NCI-H1092 (cell line): ENCODE measurements at places on chromosomes 16 and 17.
A peak's percentile ranks its signal among the peaks of the same experiment; 100 is the strongest.

- no peak for DNase-seq
Measured at GRCh38 chr17:18300725-18301480, 13.9 kb downstream of the TOP3A start.

GRCh38 chr16:55033225-55034156, 102.8 kb downstream of the IRX5 start:
- DNase-seq: no peak

DNA sequence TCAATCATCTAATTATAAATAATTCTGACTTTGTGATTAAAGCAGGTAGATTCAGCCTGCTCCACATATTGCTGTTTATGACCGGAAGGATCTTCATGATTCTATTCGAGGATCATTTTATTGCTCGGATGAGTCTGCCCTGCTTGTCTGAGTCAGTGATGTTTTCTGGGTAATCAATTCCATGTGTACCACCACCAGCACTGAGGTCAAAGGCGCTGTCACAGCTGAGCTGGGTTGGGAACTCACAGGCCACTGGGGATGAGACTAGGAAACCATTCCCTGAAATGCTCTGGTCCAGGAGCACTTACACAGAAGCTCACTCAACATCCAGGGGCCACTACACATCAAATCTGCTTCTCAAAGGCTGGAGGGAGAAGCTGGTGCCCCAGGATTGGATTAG, 30.4 kb upstream of the ERN1 start:
- no peak for DNase-seq

DNA sequence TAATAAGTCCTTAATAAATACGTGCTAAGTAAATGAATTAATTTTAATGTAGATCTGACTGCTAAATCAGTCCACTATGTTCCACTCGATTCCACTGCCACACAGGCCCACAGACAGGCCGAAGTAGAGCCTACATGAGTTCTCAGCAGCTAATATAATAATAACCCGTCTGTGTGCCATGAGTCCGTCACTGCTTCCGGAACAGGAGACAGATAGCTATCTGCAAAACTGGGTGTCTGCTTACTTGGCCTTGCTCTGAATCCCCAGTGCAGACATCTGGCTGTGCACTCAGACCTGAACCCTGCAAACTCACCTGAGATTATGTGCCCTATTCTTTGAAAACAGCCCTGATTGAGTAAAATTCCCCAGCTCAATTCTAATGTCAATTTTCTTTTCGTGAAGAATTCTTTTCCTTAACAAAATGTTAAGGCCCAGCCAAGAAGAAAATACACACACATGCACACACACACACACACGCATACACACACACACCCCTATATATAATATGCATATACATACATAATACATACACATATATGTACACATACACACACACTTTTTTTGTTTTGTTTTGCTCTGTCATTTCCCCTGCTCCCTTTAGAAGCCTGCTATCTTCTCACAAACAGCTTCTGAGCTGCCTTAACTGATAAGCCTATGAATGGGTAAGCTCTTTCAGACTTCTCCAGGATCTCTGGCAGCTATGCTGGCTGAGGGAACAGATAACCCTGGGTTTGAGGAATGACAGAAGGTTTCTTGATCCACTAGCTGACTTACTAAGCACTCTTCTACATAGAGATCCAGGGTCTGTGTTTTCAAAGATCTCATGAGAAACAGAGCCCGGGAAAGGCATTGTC, 39.8 kb upstream of the TOM1L1 start:
- no peak for DNase-seq

- DNase-seq: no peak
Measured at GRCh38 chr17:41642252-41643156, 18.1 kb upstream of the KRT17 start.

- no peak for DNase-seq
Measured at GRCh38 chr17:337022-337420, 15.6 kb downstream of the RPH3AL start.

DNA sequence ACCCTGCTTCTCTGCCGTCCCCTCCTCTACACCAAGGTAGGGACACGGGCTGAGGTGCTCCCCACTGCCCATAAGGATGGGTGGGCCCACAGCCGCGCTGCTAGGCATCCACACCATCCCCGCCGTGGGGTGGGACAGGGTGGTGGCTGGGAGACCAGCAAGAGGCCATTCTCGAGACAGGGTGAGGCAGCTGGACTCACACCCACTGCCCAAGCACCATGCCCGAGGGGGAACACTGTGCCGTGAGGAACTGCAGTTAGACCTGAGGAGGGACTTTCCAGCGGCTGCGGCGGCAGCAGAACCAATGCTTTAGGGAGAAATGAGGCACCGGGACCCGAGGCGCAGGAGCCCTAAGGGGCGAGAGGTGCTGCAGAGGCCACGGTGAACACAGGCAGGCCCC, 13.3 kb downstream of the PKD1 start:
- no peak for DNase-seq

GRCh38 chr16:12471383-12471782, 332.3 kb downstream of the CPPED1 start:
- DNase-seq: no peak

- no peak for DNase-seq
Measured at GRCh38 chr17:70871180-70871818, 702.0 kb downstream of the KCNJ2 start.

- DNase-seq: no peak
Measured at GRCh38 chr16:59783191-59783590, 1049.1 kb upstream of the GOT2 start.

DNA sequence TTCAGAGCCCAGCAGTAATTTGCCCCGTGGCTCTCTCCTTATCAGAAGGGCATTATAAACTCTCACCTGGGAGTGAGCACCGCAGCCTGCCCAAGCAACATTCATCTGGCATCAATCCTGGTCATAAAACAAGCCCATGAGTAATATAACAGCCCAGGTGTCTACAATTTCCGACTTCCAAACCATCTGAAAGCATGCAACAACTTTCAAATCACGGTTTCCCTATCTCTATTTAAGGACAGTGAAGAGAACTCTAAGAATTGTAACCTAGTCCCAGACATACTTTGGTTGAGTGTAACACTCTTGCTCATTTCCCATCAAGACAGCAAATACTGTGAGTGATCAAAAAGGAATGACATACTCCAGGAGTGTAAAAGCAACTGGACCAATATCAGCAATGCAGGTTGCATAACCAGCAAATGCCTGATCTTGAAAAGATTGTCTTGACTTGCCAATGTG, 487.4 kb upstream of the SOX9 start:
- no peak for DNase-seq

GRCh38 chr16:502179-502943, 25.2 kb upstream of the CAPN15 start:
- no peak for DNase-seq

GRCh38 chr17:66365903-66366302, 63.5 kb downstream of the PRKCA start:
- no peak for DNase-seq

DNA sequence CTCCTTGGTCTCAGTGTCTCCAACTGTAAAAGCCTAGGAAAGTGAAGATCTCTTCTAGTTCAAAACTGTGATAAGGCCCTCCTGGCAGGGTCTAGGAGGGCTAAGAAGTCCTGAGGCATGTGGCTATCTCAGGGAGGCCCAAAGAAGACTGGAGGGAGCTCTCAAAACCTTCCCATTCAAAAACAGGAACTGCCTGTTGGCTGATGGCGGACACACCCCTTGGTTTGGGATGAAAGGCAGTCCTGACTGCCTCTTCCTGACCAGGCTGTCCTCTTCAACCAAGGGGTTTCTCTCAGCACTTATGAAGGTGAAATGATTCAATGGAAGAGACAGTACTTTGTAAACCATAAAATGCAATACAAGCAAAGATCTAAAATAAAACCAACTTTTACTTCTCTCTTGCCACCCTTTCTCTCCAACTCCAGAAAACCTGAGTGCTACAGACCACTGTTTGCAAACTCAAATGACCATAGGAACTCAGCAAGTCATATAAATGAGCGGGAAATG, 4.7 kb downstream of the ZNF764 start:
- DNase-seq: no peak

- no peak for DNase-seq
Measured at GRCh38 chr17:50155115-50155819, 4.8 kb upstream of the PPP1R9B start.

GRCh38 chr16:30875871-30876801, 17.7 kb downstream of the BCL7C start:
- DNase-seq: no peak

GRCh38 chr16:85445064-85445778, 167.9 kb upstream of the GSE1 start:
- peak; percentile 95 for DNase-seq

DNA sequence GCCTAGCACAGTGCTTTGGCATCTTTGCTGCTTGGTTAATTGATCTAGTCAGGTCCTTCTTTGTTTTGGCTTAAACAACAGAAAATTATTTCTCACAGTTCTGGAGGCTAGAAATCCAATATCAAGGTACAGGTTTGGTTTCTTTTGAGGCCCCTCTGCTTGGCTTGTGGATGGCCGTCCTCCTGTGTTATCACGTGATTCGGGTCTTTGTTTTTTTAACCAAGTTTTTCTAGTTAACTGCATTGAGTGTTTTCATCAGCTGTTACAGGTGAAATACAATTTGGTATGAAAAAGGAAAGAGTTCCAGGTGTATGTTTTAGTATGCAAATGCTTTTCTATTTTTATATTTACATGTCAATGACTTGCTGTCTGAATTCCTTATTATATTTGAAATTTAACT, 2.8 kb downstream of the NLK start:
- no peak for DNase-seq

DNA sequence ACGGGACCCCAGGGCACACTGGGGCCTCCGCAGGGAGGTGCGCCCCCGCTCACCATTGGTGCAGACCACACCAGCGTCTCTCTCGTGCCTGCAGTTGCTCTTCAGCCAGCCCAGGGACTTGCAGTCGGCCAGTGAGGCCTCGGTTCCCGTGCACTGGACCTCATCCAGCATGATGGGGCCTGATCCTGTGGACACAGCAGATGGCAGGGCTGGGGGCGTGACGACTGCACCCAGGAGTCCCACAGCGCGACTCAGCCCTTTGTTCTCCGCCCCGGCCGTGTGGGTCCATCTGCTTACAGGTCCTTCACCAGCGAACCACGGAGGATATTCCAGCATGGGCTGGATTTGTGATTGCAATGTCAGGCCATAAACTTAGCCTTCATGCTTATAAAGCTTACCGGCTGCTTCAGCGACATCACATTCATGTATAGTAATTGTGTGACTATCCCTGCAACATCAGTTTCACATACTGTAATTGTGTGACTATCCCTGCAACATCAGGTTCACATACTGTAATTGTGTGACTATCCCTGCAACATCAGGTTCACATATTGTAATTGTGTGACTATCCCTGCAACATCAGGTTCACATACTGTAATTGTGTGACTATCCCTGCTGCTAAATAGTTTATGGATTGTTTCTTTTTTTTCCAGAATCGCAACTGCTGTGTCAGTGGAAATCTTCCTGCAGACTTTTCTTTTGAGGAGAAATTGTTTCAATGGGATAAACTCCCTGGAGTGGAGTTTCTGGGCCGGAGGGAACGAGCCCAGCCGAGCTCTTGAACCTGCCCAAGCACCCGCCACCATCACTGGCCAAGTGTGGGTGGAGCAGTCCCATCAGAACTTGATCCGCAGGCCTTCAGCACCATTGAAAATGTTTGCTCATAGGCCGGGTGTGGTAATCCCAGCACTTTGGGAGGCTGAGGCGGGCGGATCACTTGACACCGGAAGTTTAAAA, 4.8 kb downstream of the LGALS3BP start:
- DNase-seq: no peak

DNA sequence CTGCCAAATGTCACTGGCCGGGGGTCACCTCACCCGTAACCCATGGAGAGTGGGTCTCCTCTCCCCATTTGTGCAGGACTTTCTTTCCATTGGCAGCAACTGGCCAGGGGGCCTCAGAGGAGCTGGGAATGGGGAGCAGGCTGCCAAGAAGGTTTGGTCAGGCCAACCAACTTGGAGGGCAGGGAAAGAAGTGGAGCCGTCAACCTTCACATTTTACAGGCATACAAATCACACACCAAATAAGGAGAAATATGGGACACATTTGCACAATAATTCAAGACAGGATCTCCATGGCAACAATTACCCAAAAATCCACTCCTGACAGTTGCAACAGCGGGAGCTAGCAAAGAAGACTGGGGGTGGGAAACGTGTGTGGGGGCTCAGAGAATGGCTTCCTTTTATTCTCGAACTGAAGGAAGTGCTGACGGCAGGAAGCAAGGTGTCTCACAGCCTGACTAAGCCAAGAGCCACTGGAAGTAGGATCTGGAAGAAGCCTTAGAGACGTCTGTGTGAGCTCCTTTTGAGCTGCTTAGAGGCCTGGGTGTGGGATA, 20.9 kb downstream of the RPRML start:
- DNase-seq: no peak

- DNase-seq: no peak
Measured at GRCh38 chr17:18008496-18009268, 30.3 kb downstream of the ATPAF2 start.

DNA sequence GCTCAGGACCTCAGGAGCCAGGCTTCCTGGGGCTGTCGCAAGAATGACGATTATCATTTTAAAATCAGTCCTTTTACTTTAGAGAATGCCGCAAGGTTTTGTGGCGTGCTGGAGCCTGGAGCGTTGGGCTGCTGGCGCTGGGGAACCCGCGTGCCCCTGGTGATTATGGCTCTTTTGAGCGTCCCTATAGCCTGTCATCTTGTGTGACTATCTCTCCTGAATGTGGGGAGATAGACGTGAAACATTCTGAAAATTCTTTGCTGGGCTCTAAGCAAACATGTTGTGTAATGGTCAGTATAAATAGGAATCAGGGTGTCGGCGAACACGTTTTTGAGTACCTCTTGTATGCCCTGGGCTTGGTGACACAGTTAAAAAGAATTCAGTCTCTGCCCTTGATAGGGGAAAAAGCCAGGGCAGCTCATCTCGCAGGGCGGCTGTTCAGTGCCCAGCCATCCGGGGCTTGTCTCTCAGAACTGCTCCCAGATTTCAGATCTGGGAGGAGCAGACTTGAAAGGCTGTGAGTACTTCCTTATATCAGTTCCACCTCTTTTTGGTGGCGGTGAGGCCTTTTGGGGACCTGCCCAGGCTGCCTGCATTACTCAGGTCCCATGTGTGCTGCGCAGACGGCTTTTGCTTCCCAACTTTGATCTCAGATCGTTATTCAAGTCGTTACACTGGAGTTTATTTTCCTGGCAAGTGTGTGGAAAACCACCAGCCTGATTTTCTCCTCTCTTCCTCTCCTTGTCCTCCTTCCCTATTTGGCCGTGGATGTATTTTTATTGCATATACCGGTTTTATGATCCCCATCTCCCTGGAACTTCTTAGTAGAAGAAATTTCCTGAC, 973 bp downstream of the SLC7A6 start:
- no peak for DNase-seq
